ENCODE measurements at places on chromosomes 13 and 19.

- DNase-seq = no peak
These were observed 4.7 kb downstream of the AKAP8 start for GRCh38 chr19:15374796-15375440.

DNA sequence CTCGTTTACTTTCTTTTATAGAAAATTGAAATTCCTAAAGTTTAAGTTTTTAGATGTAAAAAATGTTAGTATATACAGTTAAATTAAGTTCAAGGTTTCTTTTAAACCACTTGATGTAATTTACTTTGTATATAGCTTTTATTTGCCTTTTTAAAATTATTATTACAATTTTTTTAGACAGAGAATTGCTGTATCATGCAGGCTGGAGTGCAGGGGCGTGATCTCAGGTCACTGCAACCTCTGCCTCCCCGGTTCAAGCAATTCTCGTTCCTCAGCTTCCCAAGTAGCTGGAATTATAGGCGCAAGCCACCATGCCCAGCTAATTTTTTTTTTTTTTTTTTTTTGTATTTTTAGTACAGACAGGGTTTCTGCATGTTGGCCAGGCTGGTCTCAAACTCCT, 75.0 kb downstream of the KCNRG start:
- DNase-seq = no peak

GRCh38 chr13:23828866-23829265, 60.3 kb downstream of the MIPEP start:
- no peak for DNase-seq

DNA sequence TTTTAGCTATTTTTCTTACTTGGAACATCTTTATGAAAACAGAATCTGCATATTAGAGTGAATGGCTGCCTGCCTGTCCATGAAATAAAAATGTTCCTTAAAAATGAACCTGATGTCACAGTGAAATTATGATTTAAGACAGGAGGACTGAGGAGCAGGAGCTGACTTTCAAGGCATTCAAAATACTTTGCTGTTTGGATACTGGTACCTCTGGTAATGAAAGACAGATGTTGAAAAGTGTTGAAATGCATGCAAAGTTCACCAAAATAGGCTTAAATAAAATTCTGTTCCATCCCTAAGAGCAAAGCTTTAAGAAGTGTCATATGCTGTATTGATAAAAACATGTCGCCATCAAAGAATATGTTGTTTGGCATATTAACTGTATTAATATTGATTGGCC, 1.7 kb downstream of the ARHGEF7 start:
- no peak for DNase-seq

DNA sequence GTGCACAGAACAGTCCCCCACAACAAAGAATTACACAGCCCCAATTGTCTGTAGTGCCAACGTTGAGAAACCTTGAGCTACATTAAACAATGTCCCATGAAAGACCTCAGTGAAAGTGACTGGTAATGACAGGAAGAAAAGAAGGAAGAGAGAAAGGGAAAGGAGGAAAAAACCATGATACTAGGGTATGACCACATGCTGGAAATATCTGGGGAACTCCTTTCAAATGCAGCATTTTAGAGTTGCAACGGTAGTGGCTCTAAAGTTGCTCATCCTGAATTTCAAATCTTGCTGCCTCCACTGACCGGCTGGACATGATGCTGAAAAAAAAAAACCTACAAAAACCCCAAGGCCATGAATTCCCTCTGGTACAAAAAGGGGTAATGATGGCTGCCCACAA, 26.5 kb downstream of the FPR3 start:
- DNase-seq = no peak

- peak; percentile 41 for DNase-seq
These were observed 13.6 kb downstream of the CFD start for GRCh38 chr19:873084-873483.

- DNase-seq = no peak
These were observed 6.1 kb downstream of the WTIP start for GRCh38 chr19:34487651-34488051.

- no peak for DNase-seq
These were observed 730 bp downstream of the NRTN start for GRCh38 chr19:5805462-5806132.

- no peak for DNase-seq
These were observed 318.7 kb upstream of the KLF12 start for GRCh38 chr13:74452881-74453280.

- DNase-seq = no peak
These were observed 15.2 kb downstream of the ELAVL3 start for GRCh38 chr19:11465600-11465999.

- DNase-seq = no peak
These were observed 134.3 kb upstream of the MYO16 start for GRCh38 chr13:108494991-108495645.

DNA sequence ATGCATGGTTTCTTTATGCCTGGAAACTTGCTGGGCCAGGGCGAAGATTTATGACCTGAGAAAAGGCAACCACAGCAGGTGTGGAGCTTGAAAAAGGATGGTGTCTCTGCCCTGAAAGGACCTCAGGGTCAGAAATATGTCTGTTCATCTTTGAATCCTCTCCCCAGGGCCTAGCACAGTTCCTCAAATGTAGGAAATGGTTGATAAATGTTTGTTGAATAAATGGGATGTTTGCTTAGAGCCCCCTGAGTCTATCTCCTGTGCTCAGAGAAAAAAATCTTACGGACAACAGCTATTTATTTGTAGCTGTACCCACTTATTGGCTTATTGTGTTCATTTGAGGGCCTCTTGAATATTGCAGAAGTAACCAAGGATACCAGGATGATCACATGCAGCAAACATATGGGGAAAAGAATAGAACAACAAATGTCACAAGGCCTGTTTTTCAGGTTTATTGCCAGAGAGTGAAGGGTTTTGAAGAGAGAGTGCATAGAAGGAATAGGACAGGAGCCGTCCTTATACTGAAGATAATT, 114.5 kb downstream of the KLF5 start:
- no peak for DNase-seq

DNA sequence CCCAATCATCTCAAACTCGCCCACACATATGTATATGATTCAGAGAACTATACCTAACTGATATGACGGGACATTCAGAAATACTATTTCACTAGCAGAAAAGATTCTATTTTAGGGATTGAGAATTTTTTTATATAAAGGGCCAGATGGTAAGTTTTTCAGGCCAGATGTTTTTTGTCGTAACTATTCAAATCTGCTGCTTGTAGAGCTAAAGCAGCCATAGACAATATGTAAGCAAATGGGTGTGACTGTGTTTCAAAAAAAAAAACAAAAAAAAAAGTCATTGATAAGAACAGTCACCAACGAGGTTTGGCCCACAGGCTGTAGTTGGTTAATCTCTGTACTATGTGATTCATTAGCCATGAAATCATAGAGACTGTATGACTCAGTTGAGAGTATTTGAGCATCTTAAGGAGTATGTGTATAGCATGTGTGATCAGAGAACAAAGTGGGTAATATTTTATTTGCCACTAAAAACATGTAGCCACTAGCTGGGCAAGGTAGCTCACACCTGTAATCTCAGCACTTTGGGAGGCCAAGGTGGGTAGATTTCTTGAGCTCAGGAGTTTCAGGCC, 2724.7 kb downstream of the PCDH9 start:
- no peak for DNase-seq

- no peak for DNase-seq
These were observed 25.9 kb downstream of the GRIN2D start for GRCh38 chr19:48419158-48419920.

DNA sequence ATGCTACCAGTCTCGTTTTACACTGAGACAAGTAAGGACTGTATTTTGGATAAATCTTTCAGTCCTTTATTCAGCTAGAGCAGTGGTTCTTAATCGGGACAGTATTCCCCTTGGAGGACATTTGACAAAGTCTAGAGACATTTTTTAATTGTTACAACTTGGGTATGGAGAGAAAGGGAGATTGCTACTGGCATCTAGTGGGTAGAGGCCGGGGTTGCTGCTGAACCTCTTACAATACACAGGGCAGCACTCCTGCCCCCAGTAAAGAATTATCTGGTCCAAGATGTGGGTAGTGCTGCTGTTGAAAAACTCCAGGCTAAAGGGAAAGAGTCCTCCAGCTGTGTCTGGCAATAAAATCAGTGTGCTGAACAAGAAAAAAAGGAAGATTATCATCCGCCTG, 334.8 kb downstream of the SLC7A1 start:
- no peak for DNase-seq

DNA sequence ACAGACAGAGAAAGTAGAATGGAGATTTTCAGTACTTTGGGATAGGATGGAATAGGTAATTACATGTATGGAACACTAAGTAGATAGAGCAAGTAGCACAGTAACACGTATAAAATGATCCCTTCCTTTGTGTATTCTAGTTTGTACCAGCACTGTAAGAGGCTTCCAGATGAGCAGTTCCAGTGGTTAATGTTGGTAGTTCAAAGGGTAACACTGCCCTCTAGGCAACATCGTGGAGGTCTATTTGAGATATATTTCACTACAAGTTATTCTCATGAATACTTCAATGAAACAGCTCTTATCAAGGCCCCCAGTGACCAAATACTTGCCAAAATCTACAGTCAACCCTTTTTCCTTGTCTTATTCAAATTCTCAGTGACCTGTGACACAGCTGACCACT, 13.5 kb upstream of the ZNF563 start:
- DNase-seq = no peak

GRCh38 chr13:107209824-107210722, 642.1 kb upstream of the ARGLU1 start:
- no peak for DNase-seq

GRCh38 chr19:38564981-38565690, 52.6 kb downstream of the MAP4K1 start:
- DNase-seq = no peak

GRCh38 chr13:24618011-24618955, 61.9 kb upstream of the ATP12A start:
- DNase-seq = peak; percentile 20

DNA sequence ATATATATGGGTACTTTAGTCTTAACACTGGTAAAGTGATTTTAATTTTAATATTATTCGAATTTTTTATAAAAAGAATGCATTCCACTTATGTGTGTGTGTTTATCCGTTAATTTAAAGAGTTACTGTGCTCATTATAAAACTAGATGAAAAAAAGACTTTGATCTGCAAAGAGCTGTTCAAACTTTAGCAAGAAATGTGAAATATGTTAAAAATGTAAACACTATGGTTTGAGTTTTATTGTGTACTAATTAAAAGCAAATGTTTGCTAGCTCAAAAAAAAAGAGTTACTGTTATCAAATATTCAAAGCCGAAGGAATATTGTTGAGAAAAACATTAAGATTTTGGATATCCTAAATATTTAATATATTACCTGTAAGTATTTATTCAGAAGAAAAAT, 34.5 kb downstream of the UFM1 start:
- no peak for DNase-seq

DNA sequence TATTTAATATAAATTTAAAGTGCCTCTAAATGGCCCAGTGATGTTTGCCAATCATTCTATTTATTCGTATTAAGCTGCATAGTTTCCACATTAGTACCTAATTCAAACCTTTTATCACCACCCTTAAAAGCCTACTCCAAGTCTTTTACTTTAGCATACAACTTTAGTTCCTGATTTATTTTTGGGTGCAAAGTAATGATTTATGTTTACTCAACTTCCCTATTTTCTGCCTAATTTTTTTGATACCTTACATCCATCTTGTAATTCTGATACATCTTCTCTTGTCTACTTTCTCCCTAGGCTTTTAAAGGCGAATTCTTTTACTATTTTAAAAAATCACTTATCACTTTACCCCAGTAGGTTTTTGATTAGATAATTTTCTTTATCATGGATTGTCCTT, 2651.1 kb upstream of the PCDH20 start:
- DNase-seq = no peak

DNA sequence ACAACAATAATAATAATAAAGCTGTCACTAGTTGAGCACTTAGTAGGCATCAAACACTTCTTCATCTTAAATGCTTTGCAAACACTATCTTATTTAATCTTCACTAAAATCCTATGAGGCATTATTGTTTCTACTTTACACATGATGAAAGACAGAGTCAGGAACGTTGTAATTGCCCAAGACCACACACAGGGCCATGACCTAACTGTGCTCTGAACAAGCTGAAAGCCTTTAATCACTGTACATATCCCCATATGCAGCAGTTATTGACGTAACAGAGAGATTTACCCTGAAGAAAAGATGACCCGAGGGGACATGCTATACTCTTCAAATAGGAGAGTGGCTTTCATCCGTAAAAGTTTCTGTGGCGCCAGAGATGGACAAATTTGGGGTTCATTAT, 53.0 kb downstream of the SACS start:
- DNase-seq = no peak

DNA sequence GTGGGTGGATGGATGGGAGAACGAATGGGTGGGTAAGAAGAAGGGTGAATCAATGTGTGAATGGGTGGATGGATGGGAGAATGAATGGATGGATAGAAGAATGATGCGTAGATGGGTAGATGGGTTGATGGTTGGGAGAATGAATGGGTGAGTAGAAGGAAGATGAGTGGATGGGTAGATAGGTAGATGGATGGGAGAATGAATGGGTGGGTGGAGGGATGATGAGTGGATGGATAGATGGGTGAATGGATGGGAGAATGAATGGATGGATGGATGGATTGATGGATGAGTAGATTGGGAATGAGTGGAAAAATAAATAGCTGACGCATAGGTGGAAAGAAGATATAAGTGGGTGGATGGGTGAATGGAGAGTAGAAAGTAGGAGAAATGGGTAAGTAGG, 16.5 kb downstream of the VSTM2B start:
- no peak for DNase-seq

- DNase-seq = no peak
These were observed 27.6 kb downstream of the EDNRB start for GRCh38 chr13:77891041-77891440.

DNA sequence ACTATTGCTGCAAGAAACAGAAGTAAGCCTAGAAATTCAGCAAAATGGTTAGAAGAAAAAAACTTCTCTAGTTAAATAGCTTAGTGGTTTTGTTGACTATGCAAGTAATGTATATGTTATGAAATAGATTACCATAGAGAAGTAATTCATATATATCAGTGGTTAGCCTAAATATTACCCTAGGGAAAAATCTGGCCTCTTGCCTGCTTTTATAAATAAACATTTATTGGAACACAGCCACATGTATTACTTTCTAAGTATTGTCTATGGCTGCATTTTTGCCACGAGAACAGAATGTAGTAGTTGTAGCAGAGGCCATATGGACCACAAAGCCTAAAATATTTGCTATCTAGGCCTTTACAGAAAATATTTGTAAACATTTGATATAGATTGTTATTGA, 1471.7 kb upstream of the PRR20A start:
- DNase-seq = no peak

DNA sequence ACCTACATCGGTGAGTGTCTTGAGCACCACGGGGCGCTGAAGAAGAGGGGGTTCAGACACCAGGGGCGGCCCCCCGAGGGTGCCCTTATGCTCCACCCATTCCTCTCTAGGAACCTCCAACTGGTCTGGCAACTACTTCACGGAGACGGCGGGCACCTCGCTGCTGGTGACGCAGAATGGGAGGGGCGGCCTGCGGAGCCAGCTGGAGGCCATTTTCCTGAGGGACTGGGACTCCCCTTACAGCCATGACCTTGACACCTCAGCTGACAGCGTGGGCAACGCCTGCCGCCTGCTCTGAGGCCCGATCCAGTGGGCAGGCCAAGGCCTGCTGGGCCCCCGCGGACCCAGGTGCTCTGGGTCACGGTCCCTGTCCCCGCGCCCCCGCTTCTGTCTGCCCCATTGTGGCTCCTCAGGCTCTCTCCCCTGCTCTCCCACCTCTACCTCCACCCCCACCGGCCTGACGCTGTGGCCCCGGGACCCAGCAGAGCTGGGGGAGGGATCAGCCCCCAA, 12.1 kb downstream of the HIPK4 start:
- no peak for DNase-seq

- DNase-seq = no peak
These were observed 268.2 kb downstream of the SHISA2 start for GRCh38 chr13:25783601-25784024.

- DNase-seq = no peak
These were observed 5.5 kb upstream of the TYROBP start for GRCh38 chr19:35913589-35913988.

All from stimulated activated CD8-positive, alpha-beta memory T cell treated with anti-CD3 and anti-CD28 coated beads, Interleukin-4, amount 100 ng/mL, for 4 hours (primary cell).